Eye (tissue), 1 donor: ENCODE measurements at places on chromosomes 2 and 18.

DNA sequence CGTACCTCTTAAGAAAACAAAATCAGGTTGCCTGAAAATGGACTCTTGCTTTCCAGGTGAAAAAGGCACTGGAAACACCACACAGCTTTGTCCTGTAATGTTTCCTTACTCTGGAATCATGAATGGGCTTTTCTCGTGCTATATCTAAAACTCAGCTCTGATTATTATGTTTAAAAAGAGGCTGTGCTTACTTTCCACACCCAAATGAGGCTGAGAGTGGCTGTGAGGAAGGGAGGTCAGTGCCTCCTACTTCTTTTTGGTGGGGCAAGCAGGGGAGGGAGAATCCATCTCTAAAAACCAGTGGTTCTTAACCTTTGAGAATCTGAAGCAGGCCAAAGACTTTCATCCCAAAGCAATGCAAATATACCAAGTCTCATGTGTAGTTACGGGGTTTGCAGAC lies 148.6 kb downstream of the FAM210A start:
- DNase-seq = no peak

GRCh38 chr2:169767243-169767888 lies 31.3 kb upstream of the SSB start:
- peak; percentile 79 for DNase-seq

- no peak for DNase-seq
Measured at GRCh38 chr2:196331851-196332250, 160.5 kb upstream of the STK17B start.

DNA sequence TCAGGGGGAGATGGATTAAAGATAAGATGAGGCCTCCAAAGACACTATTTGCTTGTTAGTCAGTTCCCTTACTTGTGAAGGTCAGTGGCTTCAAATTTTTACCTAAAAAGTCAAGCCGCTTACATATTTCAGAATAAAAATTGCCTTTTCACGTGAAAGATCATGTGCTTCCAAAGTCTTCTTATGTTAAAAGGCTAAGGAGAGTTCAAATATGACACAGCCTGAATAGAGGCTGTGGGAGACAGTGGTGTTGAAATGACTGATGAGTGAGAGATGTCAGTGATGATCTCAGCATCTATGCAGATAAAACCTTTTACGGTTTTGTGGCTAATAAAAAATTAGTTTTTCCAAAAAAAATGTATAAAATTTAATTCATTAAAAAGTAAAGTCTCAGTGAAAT lies 40.5 kb downstream of the UPP2 start:
- DNase-seq = no peak

GRCh38 chr2:17863539-17863938 lies 14.9 kb upstream of the KCNS3 start:
- DNase-seq = no peak

GRCh38 chr2:201668402-201668910 lies 25.2 kb upstream of the TMEM237 start:
- DNase-seq = no peak

DNA sequence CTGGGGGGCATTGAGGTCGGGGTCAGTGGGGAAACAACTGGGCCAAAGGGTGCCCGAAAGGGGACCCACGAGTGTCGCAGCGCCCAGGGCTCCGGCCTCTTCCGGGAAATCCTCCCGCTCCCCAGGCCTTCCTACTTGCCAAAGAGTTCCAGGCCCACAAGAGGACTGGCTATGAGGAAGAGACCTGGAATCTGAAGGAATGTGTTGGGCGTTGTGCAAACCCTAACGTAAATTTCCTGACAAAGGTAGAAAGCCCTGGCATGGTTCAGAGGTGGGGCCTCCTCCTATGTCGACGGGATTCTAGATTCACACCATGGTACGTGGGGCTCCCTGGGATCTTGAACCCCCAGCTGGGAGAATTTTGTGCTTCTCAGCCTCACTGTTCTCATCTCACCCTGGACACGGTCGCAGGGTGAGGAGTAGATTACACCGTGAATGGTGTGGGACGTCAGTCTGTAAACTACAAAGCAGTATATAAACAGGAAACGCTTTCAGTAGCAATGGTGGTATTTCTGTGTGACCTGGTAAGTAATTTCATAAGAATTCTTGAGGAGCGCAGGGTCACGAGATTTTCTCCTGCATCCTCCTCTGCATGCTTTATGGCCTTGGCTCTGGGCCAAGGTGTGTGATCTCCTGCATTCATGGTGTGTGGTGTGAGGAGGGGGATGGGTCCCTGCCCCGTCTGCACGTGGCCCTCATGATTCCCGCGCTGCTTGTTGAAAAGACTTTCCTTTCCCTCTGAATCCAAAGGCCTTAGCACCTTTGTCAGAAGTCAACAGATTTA lies 868 bp downstream of the HSBP1L1 start:
- DNase-seq = peak; percentile 63

DNA sequence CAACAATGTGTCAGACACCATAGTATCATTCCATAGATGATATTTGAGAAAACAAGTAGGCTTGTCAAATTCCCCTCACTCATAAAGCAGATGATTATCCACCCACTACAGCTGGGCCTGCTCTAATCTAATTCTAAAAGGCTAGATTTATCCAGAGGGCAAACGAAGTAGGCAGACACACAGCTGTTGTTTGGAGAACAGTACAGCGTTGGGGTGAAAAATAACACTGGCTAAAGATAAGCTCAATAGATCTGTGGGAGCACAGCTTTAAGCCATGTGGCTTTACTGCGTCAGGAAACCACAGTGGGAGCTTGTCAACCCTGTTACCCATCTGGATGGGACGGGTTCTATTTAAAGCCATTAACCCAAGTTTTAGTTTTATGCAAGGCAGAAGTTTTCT lies 48.9 kb upstream of the COBLL1 start:
- DNase-seq = no peak

DNA sequence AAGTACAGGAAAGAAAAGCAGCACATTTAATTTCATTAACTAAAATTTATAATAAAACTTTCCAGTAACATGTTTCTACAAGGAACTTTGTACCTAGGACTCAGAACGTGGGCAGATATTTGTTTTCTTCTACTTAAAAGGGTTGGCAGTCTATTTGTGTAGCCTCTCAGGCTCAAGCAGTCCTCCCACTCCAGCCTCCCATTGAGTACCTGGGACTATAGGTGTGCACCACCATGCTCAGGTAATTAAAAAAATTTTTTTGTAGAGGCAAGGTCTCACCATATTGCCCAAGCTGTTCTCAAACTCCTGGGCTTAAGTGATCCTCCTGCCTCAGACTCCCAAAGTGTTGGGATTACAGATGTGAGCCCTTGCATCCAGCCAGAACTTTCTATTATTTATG lies 36.8 kb downstream of the UGP2 start:
- no peak for DNase-seq

GRCh38 chr18:76462326-76462694 lies 32.7 kb downstream of the ZNF516 start:
- DNase-seq = no peak

- no peak for DNase-seq
Measured at GRCh38 chr2:240235149-240235803, 94.8 kb upstream of the OTOS start.

DNA sequence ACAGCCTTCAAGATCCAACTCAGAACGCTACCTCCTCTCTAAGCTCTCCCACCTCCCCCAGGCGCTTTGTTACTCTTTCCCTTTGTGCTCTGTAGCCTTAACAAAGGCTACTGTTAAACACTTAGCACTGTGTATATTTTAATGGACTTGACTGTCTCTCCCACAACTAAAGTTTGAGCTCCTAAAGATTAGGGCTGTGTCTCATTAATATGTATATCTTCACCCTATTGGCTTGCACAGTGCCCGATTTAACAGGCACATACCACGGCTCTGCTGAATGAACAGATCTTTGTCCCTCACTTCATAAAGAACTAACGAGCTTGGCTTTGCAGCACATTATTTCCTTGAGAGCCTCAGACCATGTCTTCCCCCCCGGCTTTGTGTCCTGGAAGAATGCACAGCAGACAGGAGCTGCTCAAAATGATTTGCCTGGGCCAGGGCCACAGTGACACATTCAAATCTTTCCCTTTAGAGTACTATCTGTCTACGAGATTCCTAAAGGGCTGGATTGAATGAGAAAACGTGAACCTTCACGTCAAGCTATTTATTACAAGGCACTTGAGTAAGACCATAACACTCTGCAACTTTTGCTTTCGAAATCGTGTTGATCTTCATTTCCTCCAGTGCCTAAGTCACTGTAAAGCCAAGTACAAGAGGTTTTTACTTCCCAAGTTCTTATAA lies 22.1 kb downstream of the ABHD3 start:
- peak; percentile 69 for DNase-seq

- DNase-seq = peak; percentile 91
Measured at GRCh38 chr2:44939106-44940048, 2.1 kb upstream of the SIX3 start.

DNA sequence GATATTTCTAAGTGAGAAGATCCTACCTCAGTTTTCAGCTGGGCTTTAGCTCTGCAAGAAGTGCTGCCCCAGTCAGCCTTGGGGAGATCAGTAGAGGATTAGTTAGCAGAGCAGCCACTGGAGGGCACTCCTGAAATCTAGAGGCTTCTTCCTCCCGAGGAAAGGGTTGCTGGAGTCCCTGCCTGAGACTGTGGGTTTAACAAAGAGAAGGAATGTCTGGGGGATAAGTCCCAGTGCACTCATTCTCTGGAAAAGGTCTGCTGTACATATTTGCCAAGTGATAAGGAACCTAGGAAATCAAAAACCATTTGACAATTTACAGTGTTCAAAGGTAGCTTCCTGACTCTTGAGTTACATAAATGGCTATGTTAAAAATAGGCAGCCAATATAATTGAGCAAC lies 207.2 kb downstream of the SLC8A1 start:
- peak; percentile 50 for DNase-seq

DNA sequence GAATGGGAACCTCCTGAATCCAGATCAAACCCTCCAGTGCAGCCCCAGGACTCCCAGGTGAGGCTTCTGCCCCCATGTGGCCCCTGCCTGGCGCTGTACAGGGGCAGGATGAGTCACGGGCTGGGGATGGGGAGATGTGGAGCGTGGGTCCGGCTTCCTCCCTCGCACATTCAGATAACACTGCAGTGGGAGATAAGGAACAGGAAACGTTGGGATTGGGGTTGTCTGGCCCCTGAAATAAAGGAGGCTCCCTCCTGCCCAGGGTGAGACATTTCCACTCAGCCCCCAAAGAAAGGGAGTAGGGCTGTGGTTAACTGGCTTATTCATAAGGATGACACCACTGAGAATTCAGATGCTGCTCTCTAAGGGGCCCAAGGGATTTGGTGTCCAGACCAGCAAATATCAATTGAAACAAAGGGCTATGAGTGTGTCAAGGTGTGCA lies 30.7 kb downstream of the IGFBP5 start:
- DNase-seq = no peak

DNA sequence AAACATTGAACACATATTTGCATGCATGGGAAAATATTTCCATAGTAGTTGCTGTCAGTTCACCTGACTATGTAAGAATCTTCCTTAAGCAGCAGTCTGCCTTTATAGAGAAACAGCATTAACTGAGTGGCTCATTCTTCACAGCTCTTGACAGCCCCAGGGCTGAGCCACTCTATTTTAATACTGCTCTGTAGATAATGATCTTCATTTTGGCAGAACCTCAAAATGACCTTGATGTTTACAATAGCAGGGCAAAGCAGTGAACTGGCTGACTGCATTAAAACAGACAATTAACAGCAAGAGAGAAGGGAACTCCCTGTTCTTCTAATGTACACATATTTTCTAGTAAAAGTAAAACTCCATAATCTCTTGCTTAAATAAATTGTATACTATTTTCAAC lies 580.6 kb upstream of the SOX11 start:
- DNase-seq = peak; percentile 70

GRCh38 chr2:190036071-190036470 lies 26.5 kb downstream of the MSTN start:
- DNase-seq = no peak

GRCh38 chr2:106536490-106536889 lies 49.3 kb downstream of the CD8B2 start:
- DNase-seq = no peak

DNA sequence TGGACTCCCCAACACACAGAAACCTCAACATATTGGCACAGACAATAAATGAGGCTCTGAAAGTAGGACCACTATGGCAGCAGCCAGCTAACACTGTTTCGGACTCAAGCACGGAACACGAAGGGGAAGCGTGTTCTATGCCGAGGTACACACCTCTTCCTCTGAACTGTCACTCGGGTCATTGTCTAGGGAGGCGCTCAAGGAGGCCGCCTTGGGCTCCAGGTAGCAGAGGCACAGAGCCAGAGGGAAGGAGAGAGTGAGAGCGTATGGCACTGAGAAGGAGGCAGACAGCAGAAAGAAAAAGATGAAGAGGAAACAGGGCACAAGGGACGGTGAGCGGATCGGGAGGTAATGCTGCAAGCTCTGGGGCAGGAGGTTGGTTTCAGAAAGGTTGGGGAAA lies 120.1 kb upstream of the ZBTB14 start:
- no peak for DNase-seq

- no peak for DNase-seq
Measured at GRCh38 chr2:117875786-117876185, 61.3 kb downstream of the DDX18 start.

GRCh38 chr2:122041455-122041854 lies 286.0 kb downstream of the TSN start:
- no peak for DNase-seq

GRCh38 chr2:172311921-172312345 lies 115.5 kb upstream of the ITGA6 start:
- no peak for DNase-seq

DNA sequence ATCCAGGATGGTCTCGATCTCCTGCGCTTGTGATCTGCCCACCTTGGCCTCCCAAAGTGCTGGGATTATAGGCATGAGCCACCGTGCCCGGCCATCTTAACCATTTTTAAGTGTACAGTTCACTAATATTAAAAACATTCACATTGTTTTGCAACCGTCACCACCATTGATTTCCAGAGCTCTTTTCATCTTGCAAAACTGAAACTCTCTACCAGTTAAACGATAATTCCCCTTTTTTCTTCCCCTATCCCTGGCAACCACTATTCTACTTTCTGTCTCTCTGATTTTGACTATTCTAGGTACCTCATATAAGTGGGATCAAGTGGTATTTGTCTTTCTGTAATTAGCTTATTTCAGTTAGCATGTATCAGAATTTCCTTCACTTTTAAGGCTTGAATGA lies 16.8 kb upstream of the NEUROD1 start:
- DNase-seq = no peak

DNA sequence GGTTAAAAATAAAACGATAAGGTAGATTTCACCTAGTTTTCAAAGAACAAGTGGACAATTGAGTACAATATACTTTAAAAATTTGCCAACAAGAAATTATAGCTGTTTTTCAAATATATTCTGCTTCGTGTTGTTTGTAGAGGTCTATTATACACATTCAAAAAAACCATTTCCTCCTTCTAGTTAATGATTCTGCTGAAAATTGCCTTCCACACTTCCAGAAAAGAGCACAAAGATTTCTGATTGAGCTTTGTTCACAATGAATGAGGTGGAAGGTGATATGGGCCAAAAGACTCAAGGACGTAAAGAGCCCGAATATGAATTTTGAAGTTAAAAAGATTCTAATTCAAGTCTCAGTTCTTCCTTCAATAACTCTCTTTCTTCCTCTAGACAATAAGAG lies 277.0 kb upstream of the SESTD1 start:
- no peak for DNase-seq

- no peak for DNase-seq
Measured at GRCh38 chr2:53033411-53033810, 734.2 kb upstream of the CHAC2 start.
